Skin of body (tissue), 3 donors: ENCODE measurements at places on chromosomes 4 and X. TPM values are rescaled to one million over a fixed set of nuclear protein-coding genes. Genes with fewer than 3 reads are reported as not detected.

DNA sequence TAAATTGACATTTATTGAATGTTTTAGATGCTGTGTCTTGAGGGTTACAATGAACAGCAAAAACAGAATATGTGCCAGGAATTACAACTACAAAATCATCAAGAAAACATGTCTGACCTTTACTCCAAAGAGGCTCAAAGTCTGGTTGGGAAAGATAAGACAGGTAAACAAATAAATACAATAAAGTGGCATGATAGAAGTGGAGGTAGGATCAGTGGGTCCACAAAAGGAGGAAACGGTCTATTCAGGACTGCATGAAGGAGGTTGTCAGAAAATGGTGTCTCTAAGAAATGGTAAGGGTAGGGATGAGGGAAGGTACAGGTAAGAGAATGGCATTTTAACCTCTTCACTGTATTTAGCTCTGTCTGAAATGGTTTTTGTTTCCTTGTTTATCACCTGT lies 3.8 kb downstream of the ARHGEF38 start:
- DNase-seq, result no peak

Gene TTC29
- total RNA-seq, result 0.49 TPM

GRCh38 chr4:130403221-130403620 lies 1307.3 kb downstream of the C4orf33 start:
- no peak for DNase-seq

Gene NUDT10
- 2.3 TPM for total RNA-seq

DNA sequence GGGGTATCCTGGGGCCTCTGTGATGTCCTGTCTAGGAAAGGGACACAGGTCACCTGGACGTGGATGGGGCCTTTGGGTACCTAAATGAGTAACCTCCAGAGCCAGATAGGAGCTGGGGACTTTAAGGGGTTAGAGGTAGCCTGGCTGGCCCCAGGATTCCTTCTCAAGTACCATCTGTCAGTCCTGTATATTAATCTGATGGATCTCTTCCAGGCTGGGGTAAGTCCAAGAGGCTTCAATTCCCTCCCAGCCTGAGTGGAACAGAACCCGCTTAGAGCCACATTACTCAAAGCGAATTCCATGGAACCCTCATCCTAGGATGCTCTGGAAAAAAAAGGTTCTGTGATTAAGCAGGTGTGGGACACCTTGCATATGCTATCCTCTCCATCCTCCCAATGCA lies 24.8 kb upstream of the MAP3K15 start:
- DNase-seq, result no peak

Gene PTTG2
- total RNA-seq, result not detected

Gene CXorf49
- total RNA-seq, result not detected

DNA sequence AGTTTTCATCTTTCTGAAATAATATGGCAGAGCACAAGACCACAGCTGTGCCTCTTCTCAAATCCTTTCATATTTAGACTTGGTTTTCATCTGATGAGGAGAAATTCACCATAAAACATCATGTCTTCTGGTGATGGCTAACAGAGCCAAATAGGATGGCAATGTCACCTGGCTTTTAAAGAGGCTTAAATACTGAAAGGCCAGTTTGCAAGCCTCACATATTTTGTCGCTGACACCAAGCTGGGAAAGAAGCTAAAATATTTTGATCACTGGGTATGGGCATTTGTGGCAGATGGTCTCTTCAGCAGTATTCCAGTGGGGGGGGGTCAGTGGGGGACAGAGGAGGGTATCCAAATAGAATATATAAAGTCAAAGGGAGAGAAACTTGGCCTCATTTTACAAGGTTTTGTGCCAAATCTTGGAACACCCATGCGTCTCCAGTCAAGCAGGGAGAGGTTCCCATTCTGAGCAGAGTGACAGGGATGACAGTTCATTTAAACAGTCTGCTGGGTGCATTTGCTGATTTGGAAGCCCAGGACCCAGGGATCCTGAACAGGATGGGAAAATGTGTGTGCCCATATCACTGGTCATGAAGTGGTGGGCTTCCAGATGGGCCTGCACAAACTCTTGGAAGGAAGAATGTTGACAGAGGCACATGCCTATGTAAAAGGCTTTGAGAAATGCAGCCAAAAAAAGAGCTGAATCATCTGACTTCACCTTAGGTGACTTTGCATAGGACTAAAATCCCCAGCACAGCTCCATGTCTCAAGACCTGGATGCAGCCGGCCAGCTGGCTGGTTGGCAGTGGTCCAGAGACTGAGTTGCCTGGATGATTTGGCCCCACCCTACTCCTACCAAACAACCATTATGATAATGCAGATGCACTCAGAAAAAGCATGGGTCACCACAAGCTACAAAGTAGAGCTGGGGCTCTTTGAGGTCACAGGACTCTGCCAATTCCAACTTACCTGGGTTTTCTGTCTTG lies 484.4 kb upstream of the NR3C2 start:
- DNase-seq, result no peak
